ENCODE measurements at places on chromosomes 2 and 18.

DNA sequence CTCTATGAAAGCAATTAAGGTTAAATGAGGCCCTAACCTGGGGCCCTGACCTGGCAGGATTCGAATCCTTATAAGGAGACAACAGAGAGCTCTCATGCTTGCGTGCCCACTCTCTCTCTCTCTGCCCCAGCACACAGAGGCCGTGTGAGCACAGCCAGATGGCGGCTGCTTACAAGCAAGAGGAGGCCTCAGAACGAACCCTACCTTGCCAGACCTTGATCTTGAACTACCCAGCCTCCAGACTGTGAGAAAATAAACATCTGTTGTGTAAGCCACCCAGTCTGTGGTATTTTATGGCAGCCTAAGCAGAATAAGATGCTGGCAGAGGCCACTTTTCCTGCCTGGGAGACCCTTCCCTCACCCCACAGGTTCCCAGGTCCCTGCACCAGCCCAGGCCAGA, 5.2 kb upstream of the UBE2F start:
- DNase-seq = no peak

DNA sequence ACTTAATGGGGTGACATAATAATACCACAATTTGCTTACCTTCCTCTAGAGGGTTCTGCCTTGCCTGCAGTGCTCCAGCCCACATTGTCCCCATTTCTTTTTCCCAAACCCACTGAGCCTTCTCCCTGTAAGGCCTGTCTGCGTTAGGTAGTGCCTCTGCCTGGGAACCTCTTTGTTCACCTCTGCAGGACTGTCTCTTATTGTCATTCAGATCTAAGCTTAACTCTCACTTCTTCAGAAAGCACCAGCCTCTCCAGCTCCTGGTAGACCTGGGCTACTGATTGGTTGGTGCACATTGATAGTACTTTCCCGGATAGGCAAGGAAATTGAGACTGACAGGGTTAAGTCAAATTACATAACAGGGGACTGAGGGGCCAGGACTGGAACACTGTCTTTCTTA, 49.1 kb downstream of the CCDC85A start:
- DNase-seq = no peak

DNA sequence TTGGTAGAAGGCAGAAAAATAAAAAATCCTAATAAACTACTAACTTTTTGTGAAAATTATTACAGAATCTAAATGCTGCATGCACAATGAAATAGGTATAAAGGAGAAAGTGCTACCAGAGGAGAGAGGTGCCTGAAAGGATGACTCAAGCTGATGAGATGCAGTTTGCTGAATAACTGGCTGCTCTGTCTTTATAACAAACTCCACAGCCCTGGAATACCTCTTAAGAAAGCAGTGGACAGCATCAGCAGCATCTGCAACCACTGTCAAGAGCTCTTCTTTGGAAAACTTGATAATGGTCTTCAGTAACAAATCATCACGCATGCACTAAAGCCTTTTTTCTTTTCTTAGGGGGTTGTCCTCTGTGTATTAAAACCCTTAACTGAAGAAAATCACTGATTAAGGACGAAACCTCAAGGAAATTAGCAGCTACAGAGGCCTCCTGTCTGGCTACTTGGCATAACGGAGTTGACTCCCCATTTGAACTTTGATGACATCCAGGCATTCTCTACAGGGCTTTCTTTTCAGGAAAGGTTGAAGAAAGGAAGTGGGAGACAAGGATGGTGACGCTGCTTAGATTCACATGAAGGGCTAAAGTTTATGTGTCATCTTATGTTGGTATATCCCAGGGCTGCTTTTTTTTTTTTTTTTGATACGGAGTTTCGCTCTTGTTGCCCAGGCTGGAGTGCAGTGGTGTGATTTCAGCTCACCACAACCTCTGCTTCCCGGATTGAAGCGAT, 28.8 kb downstream of the WDFY1 start:
- no peak for DNase-seq

DNA sequence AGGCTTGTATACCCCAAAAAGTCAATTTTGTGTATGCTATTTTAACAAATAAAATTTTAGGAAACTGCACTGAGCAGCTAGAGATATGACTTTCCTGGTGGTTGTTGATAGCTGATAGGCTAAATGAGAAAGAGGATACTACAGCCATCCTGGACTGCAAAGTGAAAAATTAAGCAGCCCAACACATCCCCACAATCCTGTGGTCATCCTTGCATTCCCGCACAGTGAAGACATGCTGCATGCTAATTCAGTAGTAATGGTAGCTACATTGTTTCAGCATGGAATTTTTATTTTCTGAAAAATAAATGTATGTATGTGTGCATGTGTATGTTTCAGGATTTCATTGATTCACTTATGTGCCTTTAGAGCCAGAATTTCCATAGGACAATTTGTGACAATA, 124.2 kb upstream of the CCDC68 start:
- DNase-seq = no peak

DNA sequence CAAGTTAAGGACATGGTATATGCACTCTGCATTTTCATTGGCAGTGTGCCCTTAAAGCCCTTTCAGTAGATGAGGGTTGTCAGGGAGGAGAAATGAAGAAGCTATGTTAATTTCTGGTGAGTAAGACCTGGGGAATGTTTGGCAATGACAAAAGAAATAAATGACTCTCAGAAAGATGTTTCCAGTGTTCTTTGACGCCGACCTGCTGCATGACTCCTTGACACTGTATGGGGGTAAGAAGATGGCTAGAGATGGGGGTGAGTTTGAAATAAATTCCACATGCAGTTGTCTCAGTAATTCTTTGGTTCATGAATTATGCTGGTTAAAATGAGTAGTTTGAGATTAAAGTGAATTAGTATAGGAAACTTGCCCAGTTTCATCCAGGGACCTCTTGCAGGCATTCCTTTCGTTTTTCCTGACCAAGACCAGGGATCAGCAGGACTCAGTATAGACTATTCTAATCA, 5.9 kb downstream of the CCDC121 start:
- DNase-seq = no peak

DNA sequence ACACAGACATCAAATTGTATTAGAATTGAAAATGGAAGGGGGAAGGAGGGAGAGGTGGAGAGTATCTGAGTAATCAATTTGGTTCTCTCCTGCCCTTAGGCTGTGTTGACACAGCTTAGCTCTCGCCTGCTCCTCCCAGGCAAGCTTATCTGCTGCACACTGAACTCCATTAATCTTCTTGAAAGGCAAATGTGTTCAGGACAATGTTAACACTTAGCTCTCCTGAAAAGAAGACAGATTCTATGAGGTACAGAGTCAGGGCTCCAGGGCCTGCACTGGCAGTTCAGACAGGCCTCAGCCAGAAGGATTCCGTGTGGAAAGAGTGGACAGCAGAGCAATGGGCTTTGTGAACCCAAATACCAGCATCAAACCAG, 430.0 kb upstream of the TNP1 start:
- DNase-seq = no peak

DNA sequence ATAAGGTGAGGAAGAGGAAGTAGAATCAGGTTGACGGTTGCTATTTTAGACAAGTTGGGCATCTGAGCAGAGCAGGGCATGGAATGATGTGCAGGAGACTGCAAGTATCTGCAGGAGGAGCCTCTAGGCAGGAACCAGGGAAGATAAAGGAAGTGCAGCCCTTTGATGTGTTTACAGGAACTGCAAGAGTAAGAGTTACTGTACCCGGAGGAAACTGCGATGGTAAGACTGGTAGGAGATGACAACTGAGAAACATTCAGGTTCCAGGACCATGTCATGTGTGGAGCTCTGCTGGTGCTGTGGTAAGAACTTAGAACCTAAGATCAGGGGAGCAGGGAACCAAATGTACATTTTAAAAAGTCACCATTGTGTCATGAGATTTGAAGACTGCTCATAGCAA, 134.3 kb upstream of the STON1 start:
- DNase-seq = no peak

DNA sequence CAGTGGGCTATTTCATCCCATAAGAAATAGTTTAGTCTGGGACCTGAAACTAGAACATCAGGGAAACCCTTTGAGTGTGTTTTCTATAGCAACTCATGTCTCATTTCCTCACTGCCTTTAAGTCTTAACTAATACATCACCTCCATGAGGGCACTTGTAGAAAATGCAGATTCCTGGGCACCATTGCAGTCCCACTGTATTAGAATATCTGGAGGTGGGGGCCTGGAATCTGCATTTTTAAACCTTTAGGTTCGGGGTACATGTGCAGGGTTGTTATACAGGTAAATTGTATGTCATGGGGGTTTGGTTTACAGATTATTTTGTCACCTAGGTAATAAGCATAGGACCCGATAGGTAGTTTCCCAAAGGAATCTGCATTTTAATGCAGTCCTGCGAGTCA, 87.4 kb downstream of the ARHGEF33 start:
- DNase-seq = no peak

DNA sequence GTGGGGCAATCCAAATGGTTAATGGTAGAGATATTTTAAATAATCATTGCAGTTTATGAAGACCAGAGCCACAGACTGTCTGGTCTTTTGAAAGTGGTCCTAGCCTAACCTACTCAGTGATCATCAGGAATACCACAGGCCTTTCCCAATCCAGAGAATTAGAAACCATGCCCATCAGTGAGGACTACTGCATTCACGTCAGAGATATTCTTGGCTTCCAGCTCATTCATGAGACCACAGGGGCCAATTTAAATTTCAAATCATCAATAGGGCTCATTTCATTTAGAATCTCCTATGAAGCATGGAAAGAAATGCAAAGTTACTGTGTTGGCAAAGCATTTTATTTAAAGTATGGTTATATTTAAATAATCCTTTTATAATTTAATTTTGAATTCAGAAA, 362.3 kb upstream of the KCNJ3 start:
- no peak for DNase-seq

GRCh38 chr18:23363865-23364570, 89.1 kb upstream of the RIOK3 start:
- no peak for DNase-seq

DNA sequence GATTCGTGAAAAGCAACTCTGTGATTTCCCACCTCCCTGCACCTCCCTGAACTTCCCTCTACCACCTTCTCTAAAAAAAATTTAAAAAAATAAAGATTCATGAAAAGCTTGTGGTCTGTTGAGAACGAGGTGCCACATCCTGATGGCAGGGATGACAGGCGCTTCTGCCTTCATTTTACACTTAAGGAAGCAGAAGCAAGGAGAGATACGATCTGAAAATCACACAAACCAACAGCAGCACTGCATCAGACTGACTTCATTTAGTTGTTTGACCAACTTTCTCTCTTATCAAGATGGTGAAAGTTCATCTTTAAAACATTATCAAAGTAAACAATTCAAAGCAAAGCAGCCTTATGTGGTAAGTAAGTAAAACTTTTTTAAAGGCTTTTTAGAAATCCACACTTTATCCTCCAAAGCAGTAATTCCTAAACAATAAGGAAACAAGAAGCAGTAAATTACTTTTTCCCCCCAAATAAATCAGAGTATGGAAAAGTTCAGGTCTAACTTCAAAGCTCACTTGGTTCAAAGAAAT, 15.5 kb downstream of the WDFY1 start:
- DNase-seq = no peak

GRCh38 chr18:63980027-63980426, 10.1 kb downstream of the SERPINB8 start:
- no peak for DNase-seq

DNA sequence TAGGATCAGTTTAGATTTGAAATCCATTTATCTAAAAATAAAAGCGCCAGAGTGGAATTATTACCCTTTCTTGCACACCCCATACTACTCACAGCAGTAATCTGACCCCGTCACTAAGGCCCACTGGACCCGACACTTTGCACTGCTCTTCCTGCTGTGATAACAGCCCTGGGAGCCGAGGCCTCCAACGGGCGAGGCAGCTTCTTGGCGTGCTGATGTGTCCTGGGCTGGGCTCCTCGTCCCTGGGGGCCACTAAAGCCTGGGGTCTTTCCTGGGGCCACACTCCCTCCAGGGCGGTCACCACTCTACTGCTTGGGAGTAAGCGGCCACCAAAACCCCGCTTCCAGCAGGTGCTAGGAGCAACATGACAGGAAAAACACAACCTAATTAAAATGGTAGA, 61.7 kb downstream of the ZAP70 start:
- DNase-seq = no peak

- no peak for DNase-seq
Measured at GRCh38 chr2:229780856-229781773, 66.8 kb upstream of the DNER start.

- DNase-seq = no peak
Measured at GRCh38 chr18:79394534-79395307, 1.0 kb upstream of the NFATC1 start.

- DNase-seq = no peak
Measured at GRCh38 chr2:54726431-54726830, 3.0 kb downstream of the EML6 start.

DNA sequence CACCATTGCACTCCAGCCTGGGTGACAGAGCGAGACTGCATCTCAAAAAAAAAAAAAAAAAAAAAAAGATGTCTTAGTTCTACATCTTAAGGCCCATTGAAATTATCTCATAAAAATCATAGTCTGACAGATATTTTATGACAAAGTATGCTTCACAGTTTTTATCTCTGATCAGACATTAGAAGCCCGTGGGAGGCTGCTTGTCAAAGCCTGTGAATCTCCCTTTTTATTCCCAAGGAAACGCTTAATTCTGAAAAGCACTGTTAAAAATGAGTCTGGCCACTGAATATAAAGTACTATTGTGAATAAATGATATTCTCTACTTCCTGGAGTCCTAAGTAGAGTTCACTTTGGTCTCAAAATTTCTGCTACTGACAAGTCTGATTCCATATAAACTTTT, 71.1 kb downstream of the ZDBF2 start:
- no peak for DNase-seq

- DNase-seq = no peak
Measured at GRCh38 chr18:52228166-52228565, 111.8 kb upstream of the DCC start.

DNA sequence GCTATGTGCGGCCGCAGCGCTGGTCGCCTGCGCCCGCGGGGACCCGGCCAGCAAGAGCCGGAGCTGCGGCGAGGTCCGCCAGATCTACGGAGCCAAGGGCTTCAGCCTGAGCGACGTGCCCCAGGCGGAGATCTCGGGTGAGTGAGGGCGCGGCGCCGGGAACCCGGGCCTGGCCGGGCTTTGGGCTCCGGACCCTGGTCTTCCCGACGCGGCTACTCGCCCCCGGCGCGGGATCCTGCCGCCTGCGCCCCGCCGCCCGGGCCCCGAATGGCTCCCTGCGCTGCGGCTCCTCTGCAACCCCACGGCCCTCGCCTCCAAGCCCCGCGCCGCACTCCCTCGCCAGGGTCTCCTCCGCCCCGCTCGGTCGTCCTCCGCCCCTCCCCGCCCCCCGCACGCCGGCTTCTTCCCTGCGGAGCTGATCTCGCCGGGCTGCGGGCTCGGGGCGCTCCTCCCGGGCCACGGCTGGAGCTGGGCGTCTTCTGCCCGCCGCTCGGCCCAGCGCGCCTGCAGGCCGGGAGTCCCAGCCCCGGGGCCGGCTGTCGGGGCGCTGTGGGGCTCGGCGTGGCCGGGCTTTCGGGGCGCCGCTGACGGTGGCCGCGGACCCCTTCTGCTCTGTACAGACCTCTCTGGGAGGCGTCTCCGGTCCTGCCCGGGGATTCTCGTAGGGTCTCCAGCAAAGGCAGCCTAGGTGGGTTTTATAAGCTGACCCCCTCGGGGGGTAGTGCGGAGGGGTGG, 652 bp downstream of the GPC1 start:
- DNase-seq = no peak

- no peak for DNase-seq
Measured at GRCh38 chr18:47877892-47878291, 52.6 kb downstream of the SMAD2 start.

GRCh38 chr2:176768185-176768584, 444.4 kb upstream of the HNRNPA3 start:
- no peak for DNase-seq

GRCh38 chr18:11271954-11272353, 122.6 kb upstream of the PIEZO2 start:
- DNase-seq = no peak

Data from hypothalamus (tissue), 51 donors.